ENCODE measurements at places on chromosomes 13 and 19.

DNA sequence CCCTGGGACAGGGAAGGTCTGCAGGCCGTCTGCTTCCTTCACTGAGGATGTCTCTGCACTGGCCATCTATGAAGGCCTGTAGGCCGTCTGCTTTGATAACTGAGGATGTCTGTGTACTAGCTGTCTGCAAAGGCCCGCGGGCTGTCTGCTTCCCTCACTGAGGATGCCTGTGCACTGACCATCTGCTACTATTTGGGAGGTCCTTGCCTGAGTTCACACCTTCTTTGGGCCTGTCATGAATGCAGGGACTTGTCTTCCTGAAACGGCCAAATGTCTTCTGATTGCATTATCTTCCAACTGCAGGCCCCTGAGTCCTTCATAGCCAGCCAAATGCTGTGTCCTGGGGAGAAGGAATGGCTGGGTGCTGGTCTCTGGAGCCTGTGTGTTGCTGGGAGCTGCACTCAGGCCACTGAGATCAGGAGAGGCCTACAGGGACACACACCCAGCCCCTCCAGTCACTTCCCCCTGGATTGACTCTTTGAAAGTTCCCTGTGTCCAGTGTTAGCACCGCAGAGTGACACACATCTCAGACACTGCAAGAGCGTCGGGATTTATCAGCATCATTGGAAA is 72.9 kb downstream of the TEX29 start:
- DNase-seq, result no peak

- DNase-seq, result peak; percentile 72
Measured at GRCh38 chr19:51688671-51689571, 4.2 kb upstream of the SPACA6 start.

DNA sequence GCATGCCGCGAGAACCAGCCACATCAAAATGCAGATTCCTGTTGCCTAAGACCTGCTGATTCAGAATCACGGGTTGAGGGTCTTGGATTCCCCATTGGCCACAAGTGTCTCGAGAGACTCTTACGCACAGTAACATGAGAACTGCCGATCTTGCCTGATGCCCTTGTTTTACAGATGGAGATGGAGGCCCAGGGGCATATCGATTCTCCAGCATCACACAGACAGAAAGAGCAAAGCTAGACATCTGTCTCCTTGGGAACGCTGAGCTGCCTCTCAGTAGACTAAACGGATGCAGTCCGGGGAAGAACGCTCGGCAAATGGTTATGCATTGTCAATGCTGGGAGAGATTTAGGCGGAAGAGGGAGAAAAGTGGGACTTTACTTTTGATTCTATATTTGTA is 5.4 kb downstream of the NLRP12 start:
- no peak for DNase-seq

DNA sequence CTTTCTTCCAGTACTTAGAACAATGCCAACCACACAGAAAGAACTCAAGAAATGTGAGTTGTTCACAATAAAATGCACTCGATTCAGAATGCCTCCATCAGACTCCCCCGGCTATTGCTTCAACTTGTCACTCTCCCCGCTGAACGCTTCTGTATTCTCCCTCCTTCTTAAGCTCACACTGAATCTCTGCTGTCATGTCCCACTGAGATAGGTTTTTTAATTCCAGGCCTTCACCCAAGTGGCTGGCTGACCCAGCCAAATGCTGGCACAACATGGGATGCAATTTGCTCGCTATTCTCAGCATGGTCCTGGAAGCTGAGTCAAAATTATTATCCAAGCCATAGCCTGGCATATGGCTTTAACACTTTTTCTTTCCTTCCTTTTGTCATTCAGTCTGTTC is 76.8 kb upstream of the SERP2 start:
- DNase-seq, result no peak
